GM23338 (cell line): ENCODE measurements at places on chromosomes 13 and 19.

GRCh38 chr13:56247692-56248091, 893.0 kb upstream of the PRR20A start:
- H3K4me3 ChIP-seq, result no peak overlapping the region
- H3K27ac ChIP-seq, result no peak overlapping the region
- H3K27me3 ChIP-seq, result no peaks in the 10 kb centered on the region

- peak; percentile 68 for DNase-seq
- no peaks in the 10 kb centered on the region for H3K36me3 ChIP-seq
- no peaks in the 10 kb centered on the region for H3K4me1 ChIP-seq
- no peak overlapping the region for H3K27ac ChIP-seq
- H3K27me3 ChIP-seq, result no peaks in the 10 kb centered on the region
These were observed 19.0 kb downstream of the NLRP7 start for GRCh38 chr19:54928299-54928698.

DNA sequence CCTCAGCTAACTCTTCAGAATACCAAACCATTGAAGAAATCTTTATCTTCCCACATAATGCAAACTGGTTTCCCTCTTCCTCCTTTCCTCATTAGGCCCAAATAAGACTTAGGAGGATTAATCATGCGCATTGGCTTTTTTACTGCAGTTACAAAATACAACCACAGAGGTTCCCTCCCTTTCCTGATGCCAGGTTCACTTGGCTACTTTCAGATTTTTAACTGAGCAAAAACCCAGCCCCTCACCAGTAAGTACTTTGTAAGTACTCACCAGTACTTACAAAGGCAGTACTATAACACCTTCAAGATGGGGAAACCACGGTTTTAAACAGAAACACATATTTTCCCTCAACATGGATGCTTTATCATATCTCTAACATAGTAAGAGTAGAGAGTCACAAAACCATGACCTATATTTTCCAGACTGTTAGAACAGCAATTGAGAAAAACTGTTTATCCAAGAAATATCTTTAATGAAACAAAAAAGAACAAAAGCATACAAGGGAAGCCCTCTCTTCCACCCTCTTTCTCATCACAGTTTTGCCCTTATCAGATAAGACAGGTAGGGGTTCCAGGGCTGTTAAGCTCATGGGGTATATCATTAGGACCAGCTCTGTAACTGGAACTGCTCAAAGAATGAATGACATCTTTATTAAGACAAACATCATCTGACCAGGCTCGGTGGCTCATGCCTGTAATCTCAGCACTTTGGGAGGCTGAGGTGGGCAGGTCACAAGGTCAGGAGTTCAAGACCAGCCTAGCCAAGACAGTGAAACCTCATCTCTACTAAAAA, 12.7 kb downstream of the FOXO1 start:
- H3K4me3 ChIP-seq, result peak overlapping the region; percentile 14; the same call in 1 of the 2 replicates
- H3K4me1 ChIP-seq, result peaks cover 66% of the 10 kb centered on the region
- H3K27me3 ChIP-seq, result no peaks in the 10 kb centered on the region
- peak overlapping the region; percentile 93 for H3K27ac ChIP-seq
- no peaks in the 10 kb centered on the region for H3K36me3 ChIP-seq
- peak; percentile 72 for DNase-seq

DNA sequence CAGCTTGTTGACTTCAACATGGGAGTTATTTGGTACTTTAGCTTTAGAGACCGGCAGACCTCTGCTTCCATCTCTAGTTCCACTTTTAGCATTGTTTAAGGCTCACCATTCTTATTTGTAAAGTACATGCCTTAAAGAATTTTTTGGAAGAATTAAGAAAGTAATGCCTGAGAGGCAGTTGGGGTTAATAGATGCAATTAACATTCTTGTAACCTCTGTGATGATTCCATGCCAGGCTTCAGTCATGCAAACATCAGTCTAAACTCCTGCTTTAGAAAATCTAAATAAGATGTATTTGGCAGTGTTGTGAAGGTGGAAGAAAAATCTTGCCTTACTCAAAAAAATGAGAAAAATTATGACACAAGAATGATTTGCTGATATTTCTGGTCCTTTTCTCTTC, 79.9 kb upstream of the UBAC2 start:
- H3K27me3 ChIP-seq, result peaks cover 36% of the 10 kb centered on the region
- no peak overlapping the region for H3K27ac ChIP-seq
- peaks cover 34% of the 10 kb centered on the region for H3K4me1 ChIP-seq
- peak; percentile 21 for DNase-seq

DNA sequence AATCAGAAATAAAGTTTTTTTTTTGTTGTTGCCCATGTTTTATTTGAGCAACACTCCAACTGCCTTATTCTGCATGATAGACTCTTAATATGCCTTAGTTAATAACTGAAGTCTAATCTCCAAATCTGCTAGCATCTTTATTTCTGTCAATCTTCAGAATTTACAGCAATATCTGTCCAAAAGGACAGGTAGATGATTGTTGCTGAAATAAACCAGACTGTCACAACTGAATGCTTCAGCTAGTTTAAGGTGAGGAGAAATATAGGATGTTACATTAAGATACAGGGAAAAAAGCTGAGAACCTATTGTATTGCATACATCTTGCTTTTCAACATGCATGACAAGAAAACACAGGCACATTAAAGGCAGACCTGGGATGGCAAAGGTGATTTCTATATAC, 204.3 kb downstream of the SLITRK1 start:
- no peaks in the 10 kb centered on the region for H3K4me1 ChIP-seq
- no peaks in the 10 kb centered on the region for H3K36me3 ChIP-seq
- no peak overlapping the region for H3K27ac ChIP-seq

DNA sequence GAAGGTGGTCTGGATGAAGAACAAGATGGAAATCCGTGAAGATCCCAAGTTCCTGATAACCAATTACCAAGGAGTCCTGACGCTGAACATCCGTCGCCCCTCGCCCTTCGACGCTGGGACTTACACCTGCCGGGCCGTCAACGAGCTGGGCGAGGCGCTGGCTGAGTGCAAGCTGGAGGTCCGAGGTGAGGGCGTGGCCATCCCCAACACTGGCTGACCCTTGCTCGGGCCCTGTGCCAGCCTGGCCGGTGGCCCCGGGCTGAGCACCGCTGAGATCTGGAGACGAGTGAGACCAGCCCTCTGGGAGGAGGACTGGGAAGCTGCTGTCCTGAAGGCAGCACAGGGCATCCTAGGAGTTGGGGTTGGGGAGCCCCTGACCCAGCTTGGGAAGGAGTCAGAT, 12.0 kb upstream of the EMC10 start:
- 0 out of 2 replicates have a peak, but pooled peaks cover 3% of the 10 kb centered on the region for H3K4me1 ChIP-seq
- no peak overlapping the region for H3K4me3 ChIP-seq
- H3K36me3 ChIP-seq, result no peaks in the 10 kb centered on the region
- no peak for DNase-seq
- H3K27me3 ChIP-seq, result no peaks in the 10 kb centered on the region
- H3K27ac ChIP-seq, result no peak overlapping the region

- no peak for DNase-seq
- peaks cover 19% of the 10 kb centered on the region for H3K4me1 ChIP-seq
These were observed 8.4 kb downstream of the PPP6R1 start for GRCh38 chr19:55250262-55251036.
